ENCODE measurements at places on chromosomes 7 and 10.

DNA sequence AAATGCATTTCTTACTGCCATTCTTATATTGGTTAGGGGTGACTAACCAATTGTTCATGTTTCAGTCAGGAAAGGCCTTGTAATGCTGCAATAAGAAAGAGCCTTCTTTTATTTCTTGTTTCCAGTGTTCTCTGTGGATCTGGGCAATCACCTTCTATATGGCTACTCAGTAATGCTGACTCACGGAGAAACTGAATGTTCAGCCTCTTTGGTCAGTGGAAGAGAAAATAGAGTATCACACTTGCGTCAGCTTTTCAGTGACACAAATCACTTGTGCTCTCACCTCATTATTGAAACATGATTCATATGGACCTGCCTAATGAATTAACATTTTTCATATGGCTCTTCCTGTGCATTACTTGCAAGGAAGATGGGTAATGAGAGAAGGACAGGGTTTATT is 243.9 kb upstream of the POT1 start:
- ATAC-seq, result no peak

- ATAC-seq, result no peak
Measured at GRCh38 chr10:11798845-11799735, 24.1 kb upstream of the PROSER2 start.

GRCh38 chr10:85862771-85863170 is 503.8 kb downstream of the GRID1 start:
- no peak for ATAC-seq

DNA sequence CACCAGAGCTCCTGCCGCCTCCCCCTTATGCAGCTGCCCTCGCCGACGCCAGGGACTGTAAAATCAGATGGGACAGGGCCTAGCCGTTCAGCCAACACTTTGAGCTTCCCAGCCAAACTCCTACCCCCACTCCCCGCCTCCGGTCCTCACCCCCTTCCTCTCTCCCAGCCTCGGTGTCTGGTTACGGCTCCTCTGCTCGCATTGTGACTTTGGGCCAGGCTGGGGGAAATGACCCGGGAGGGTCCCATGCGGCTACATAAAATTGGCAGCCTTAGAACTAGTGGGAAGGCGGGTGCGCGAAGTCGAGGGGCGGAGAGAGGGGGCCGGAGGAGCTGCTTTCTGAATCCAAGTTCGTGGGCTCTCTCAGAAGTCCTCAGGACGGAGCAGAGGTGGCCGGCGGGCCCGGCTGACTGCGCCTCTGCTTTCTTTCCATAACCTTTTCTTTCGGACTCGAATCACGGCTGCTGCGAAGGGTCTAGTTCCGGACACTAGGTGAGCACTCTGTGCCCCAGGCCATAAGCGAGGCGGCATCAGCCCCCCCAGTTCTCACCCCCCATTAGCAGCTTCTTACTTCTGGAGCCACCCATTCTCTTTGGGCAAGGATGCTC is at the start of gene KAZALD1:
Gene KAZALD1, plus strand, starts transcription at position 366 of the 608 bp plus-strand sequence. CDS start 604 bp downstream, outside the sequence.
- peak; percentile 4 for ATAC-seq

GRCh38 chr10:85619832-85620231 is 746.8 kb downstream of the GRID1 start:
- ATAC-seq, result no peak

- no peak for ATAC-seq
Measured at GRCh38 chr10:63542835-63543575, 21.8 kb downstream of the REEP3 start.

- no peak for ATAC-seq
Measured at GRCh38 chr7:159019111-159019510, 125.6 kb downstream of the VIPR2 start.

DNA sequence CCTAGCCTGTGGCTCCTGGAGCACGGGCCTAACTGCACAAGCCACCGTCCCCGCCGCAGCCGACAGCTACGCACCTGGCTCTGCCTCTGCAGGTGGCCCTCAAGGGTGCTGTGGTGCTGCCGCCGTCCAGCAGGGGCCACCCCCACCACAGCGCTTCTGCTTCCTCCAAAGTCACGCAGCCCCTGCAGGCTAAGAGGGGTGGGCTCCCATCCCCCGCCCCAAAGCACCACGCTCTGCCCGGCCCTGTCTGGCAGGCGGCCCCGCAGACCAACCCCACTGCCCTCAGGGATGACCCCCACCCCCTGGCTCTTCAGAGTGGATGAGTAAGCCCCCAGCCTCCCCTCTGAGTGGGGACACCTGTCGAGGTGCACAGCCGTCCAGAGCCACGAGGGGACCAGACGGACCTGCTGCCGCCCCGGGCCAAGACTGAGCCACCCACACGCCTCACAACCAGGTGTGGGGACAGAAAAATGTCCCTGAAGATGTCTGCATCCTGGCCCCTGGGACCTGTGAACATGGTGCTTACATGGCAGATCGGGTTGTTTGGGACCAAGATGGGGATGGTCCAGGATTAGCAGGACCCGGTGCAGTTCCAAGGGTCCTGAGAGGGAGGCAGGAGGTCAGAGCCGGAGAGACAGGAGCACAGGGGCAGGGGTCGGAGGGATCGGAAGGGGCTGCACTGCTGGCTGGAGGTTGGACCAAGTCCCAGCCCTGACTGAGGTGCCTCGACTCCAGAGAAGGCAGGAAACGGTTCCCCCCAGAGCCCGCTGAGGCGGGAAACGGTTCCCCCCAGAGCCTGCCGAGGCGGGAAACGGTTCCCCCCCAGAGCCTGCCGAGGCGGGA is 9.0 kb upstream of the ADAP1 start:
- ATAC-seq, result peak; percentile 4

GRCh38 chr10:102119417-102120141 is 589 bp downstream of the LDB1 start:
- peak; percentile 23 for ATAC-seq

- ATAC-seq, result no peak
Measured at GRCh38 chr7:85215098-85215497, 28.2 kb upstream of the SEMA3D start.

DNA sequence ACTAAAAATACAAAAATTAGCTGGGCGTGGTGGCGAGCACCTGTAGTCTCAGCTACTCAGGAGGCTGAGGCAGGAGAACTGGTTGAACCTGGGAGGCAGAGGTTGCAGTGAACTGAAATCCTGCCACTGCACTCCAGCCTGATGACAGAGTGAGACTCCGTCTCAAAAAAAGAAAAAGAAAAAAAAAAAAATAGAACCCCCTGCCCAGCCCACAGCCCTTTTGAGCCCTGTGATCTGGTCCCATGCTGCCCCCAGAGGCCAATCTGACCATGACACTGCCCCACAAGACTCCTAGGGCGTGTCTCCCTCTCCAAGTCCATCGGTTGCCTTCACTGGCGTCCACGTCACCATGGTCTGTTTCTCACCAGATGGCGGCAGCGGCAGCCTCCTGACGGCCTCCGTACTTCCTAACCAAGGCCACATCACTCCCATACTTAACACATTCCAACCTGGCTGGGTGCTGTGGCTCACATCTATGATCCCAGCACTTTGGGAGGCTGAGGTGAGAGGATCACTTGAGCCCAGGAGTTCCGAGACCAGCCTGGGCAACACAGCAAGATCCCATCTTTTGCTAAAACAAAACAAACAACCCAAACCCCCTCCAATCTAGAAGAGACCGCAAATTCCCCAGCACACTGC is 18.0 kb downstream of the STX1A start:
- peak; percentile 48 for ATAC-seq

GRCh38 chr7:26891400-26892350 is 27.3 kb upstream of the SKAP2 start:
- no peak for ATAC-seq

- ATAC-seq, result peak; percentile 97
Measured at GRCh38 chr7:142012825-142013511, 17.3 kb downstream of the MGAM start.

GRCh38 chr10:7426349-7426748 is 15.5 kb upstream of the SFMBT2 start:
- no peak for ATAC-seq

DNA sequence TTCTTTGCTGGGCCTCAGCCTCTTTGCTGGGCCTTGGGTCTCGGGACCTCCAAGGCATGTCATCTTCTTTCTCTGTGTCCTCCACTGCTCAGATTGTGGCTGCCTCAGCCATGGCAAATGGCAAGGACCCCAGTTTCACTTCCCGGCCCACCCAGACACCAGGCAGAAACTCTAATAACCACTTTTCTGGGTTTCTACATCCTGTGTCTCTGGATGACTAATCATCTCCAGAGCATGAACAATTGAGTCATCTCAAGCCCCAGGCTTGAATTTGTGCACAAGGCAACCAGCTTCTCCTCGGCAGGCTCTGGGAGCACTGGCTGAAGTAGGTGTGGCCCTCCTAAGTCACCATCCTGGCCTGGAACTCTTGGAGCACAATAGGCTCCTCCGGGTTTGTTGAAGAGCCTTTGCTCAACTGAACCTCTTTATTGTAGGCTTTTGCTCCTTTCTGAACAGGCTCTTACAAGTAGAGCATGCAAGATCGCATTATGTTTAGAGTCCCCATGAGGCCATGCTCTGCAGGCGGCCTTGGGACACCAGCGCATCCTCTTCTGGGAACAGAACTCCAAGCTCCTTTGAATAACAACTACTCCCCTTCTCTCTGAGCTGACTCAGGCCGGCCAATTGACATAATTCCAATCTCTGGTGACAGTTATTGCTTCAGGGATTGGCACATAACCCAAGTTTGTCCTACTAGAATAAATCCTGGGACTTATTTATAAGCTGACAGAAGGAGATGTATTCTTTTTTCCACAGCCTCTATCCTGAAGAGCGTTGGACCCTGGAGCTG is 218.1 kb downstream of the WDR11 start:
- ATAC-seq, result no peak

GRCh38 chr7:68862736-68863135 is 735.5 kb upstream of the AUTS2 start:
- ATAC-seq, result no peak

GRCh38 chr10:102184606-102185005 is 32.4 kb downstream of the NOLC1 start:
- no peak for ATAC-seq

GRCh38 chr7:128266883-128267594 is 26.0 kb downstream of the LEP start:
- peak; percentile 84 for ATAC-seq

DNA sequence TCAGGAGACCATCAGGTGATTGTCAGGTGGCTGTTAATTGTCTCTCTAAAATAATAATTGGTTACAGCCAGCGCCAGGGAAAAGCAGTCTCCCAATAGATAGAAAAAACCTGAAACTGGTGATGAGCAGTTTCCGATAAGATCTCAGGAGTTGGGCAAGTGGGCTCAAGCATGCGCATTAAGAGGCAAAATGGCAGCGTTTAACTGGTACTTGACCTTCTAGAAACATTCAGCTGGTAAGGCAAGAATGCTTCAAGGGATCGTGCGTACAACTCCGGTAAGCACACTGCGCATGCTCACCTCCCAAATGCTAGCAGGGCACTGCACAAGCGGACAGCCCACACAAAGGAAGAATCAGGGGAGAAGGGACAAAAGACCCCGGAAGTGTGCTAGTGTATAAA is 48.5 kb downstream of the BLNK start:
- ATAC-seq, result no peak

- peak; percentile 93 for ATAC-seq
Measured at GRCh38 chr7:19404912-19405329, 259.7 kb upstream of the FERD3L start.

DNA sequence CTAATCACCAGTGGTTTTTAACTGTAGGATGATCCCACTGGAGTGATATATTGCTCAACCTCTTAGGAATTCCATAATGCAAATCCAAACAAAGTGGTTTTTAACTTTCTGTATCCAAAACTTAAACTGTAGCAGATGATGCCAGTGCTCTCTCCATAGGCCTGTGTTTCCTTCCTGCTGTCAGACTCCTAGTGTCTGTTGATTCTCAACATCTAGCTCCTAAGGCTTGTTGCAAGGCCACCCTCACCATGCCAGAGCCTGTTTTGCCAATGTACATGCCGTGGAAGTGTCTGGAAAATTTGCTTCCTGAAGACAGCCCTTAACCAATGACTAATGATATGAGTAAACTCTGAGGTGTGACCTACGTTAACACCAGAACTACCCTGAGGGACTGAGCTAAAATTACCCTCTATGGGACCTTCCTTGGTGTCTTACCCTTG is 39.3 kb downstream of the C1GALT1 start:
- ATAC-seq, result peak; percentile 99

- ATAC-seq, result no peak
Measured at GRCh38 chr10:53904506-53905241, 896.4 kb downstream of the PCDH15 start.

- 0 out of 3 replicates have a peak, but pooled peaks have one; percentile 41 for ATAC-seq
Measured at GRCh38 chr7:17311952-17312351, 13.5 kb downstream of the AHR start.

DNA sequence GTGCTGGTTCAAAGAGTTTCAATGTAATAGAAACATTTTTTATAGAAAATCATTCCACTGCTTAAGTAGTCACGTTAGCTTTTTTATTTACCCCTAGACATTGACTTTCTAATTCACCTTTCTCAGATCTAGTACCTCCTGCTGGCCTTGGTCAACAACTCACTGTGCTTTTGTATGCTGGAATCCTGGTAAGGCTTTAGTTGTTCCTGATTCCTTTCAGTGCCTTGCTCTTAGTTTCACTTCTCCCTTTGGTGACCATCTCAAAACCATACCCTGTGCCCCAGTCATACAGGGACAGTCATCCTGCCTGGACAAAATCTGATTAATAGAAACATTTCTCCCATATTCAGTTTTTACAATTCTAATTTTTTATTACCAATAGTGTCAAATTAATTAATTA is 130.2 kb downstream of the GPR37 start:
- no peak for ATAC-seq

GRCh38 chr10:75070961-75071428 is 40.5 kb upstream of the SAMD8 start:
- ATAC-seq, result peak; percentile 44

DNA sequence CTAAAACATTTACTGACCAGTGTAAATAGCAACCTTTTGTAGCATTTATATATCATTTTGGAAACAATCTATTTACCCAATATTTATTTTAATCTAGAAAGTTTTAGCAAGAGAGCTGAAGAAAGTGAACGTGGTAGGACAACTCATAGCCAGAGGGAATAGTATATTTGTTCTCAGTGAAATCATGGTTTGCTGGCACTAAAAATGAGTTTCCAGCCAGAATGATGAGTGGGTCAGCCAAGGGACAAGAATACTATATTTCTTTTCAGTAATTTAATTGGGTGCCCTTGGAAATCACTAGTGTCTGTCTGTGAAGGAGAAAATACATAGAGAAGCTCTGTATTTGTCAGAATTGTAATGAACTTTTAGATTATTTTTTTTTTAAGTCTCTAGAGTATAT is 74.9 kb downstream of the MINPP1 start:
- ATAC-seq, result peak; percentile 26

- ATAC-seq, result no peak
Measured at GRCh38 chr7:142795339-142795863, 24.6 kb downstream of the PRSS2 start.

DNA sequence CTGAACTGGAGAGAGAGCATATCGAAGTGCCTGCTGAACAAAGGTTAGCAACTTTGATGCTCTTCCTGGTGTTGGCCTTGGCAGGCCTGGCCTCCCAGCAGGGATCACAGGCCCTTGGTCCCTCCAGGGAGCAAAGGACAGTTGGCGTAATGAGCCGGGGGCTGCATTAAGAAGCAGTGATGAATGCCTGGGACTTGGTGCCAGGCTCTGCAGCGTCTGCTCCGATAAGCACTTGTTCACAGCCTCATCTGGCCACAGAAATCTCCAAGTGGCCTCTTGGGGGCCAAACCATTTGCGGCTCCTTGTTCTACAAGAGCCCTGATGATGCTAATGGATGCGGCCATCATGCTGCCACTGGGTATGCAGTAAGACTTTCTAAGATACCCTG is 31.8 kb downstream of the CRHR2 start:
- ATAC-seq, result no peak

All from SK-N-SH treated with all-trans-retinoic acid at 6 μM for 48 hours (cell line).